Smooth muscle cell of the brain vasculature (primary cell): ENCODE measurements at places on chromosomes 1 and 21.

DNA sequence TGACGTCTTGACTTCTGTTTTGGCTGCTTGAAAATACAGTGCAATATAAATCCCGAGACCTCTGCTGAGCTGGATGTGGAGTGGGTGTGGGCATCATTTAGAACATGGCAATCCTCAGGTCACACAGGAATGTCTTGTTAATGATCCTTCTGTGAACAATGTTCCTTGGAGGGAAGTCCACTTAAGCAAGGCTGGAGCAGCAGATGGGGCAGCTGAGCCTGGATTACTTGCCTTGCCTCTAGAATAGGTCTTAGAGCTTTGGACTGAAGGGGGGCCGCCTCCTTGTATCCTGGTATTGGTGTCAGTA, 926 bp upstream of the SCMH1 start:
- no peak for DNase-seq

DNA sequence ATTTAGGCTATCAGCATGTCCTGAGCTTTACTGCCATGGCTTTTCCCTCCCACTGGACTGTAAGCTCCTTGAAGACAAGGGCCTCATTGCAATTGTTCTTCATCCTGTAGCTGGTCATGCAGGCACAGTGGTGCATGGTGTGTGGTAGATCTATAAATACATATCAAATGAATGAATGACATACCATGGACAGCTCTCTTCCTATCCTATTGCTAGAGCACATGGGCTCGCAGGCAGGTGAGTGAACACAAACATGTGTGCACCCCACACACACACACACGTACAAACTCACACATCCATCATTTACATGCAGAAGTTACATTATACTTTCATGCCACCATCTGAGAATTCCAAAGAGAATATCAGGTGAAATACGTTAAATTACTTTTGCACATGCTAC, 172.9 kb upstream of the RUNX1 start:
- DNase-seq: no peak

- DNase-seq: no peak
Observed at GRCh38 chr21:25420831-25421230, 186.4 kb downstream of the MRPL39 start.

GRCh38 chr1:183832459-183832858, 27.5 kb downstream of the RGL1 start:
- DNase-seq: no peak

- DNase-seq: no peak
Observed at GRCh38 chr1:60132108-60132507, 58.5 kb upstream of the C1orf87 start.
